ENCODE measurements at places on chromosomes 3 and 15.

GRCh38 chr15:59339252-59339672 lies 33.4 kb downstream of the MYO1E start:
- DNase-seq, result no peak

DNA sequence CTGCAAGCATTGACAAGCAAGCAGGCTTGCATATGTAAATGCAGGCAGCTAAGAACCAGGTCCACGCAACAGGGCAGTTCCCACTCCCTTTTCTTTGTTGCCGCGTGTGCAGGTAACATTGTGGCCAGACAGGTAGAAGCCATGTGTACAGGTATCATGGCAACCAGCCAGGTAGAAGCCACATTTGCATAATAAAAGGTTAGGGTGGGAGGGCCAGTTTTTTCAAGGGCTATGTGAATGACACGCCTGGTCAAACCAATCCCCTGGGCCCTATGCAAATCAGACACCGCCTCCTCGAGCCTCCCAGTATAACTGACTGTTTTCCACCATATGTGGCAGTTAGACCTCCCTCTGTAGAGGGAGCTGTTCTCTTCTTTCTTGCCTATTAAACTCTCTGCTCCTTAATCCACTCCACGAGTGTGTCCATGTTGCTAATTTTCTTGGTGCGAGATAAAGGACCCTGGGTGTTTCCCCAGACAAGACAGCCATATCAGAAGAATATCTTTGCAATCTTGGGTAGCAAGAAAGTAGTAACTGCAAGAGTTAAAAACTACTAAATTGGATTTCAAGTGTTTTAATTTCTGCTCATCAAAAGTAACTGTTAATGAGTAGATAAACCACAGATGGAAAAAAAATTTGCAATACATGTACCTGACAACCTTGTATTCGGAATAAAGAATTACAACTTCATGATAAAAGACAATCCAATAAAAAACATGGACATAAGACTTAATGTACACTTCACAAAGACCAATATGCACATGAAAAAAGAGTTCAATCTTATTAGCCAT lies 21.8 kb downstream of the PCOLCE2 start:
- DNase-seq, result no peak

DNA sequence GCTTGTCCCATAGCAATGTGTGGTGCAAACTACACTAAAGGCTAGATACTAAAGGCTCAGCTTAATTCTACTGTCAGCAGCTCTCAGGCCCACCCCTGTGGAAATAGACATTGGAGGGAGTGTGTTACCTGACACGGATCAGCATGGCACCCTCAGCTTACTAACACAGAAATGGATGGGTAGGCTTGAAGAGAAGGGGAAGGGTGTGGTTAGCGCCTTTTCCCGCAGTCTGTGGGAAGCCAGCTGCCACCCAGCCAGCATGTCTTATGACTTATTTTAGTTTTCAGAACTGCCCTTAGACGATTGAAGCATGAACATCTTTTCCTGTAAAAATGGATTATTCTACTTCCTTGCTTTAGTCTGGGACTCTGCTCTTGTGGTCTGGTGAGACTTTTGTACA lies 25.8 kb upstream of the ADPGK start:
- DNase-seq, result no peak

DNA sequence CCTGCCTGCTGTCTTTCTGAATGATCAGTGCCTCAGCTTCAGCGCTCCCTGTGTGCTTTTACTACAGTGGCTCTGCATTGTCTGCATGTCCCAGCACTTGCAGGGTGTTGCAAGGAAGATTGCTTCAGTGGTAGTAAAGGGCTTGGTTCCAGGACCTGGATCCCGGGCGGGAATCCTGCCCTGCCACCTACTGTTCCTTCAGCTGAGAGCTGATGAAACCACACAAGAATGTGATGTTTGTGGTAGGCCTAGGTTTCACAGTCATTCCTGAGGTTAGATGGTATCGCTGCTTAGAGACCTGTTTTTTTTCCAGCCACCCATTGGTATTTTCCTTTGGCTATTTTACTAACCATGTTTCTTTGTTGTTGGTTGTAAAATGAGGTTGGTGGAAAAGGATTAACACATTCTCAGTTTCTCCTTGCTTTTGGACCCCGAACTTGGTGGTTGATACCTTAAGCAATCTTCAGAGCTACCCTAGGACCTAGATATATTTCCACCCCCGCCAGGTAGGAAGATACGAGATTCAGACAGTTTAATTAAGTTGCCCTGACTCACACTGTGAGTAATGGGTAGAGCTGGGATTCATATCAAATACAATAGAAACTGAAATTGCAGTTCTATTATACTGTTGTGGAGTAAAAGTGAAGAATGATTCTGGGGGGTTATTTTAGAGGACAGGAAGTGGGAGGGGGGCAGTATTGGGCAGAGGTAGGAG lies 11.4 kb downstream of the GPR87 start:
- no peak for DNase-seq

Data from SHP77 (cell line).